ENCODE measurements at places on chromosomes 12 and 14. TPM values are rescaled to one million over a fixed set of nuclear protein-coding genes. Genes with fewer than 3 reads are reported as not detected.

Gene EP400
- total RNA-seq, result 21.6 TPM

Gene CLECL1
- total RNA-seq, result not detected

Gene PLEKHG7
- total RNA-seq, result not detected

Gene CD163L1
- total RNA-seq, result 2.4 TPM

Gene AKAP6
- 4.7 TPM for total RNA-seq

Gene PIWIL1
- total RNA-seq, result not detected

Gene GRIP1
- total RNA-seq, result 0.44 TPM

Gene PLEKHA5
- 34.5 TPM for total RNA-seq

Gene LMO3
- total RNA-seq, result not detected

Gene MSI1
- not detected for total RNA-seq

Gene LBHD2
- not detected for total RNA-seq

Gene NFE2
- 0.44 TPM for total RNA-seq

Gene NFYB
- 13.7 TPM for total RNA-seq

Gene SETD3
- total RNA-seq, result 66.7 TPM

Gene GALNT6
- 10.5 TPM for total RNA-seq

Gene DAO
- not detected for total RNA-seq

Gene KRT72
- total RNA-seq, result not detected

Gene LRFN5
- total RNA-seq, result 3.6 TPM

Gene EGLN3
- under 0.01 TPM for total RNA-seq

Gene CMA1
- not detected for total RNA-seq
